ENCODE measurements at places on chromosomes 6 and 20.

DNA sequence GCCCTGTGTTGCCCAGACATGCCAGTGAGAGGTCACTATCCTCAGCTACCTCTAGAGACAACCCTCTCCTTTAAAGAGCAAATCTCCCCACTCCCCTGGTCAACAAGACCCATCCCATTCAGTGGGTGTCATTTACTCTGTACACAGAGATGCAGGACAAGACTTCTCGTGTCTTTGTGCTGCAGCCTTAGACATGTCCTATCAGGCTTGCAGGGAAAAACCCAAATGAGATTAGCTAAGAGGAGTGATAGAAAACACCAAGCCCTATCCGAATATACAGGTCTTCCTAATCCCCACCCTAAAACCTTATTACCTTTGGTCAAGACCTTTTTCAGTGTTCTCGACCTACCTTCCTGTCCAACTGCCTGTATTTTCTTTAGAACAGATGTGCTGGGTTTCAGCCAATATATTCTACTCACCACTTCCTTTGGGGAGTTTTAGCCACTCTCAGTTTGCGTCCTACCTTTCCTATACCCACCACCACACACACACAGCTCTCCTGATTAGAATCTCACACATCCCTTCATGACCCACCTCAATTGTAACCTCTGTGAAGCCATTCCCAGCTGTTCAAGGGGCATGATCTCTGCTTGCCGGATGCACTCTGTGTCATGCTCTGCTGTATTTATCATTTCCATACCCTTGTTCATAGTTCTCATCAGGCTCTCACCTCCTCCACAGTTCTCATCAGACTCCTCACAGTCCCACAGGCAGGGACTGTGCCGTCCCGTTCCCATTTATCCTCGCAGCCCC is 39.7 kb downstream of the TRAM2 start:
- peak; percentile 71 for DNase-seq

DNA sequence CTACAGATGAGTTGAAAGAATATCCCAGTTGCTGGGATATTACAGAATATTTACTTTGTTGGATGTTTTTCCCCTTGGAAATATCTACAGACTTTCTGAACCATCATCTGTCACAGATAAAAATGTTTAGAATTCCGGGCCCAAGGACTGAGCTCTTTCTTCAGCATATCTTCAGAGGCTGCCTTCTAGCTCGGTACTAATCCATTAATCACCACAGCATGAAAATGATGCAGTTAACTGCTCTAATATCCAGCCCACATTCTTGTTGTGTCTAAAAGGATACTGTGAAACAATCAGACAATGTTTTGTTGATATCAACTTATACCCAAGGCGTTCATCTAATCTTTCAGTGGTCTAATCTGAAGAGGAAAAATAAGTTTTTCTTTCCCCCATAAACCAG is 247.4 kb downstream of the TBC1D32 start:
- no peak for DNase-seq

GRCh38 chr6:101779051-101779844 is 385.7 kb downstream of the GRIK2 start:
- DNase-seq, result no peak

GRCh38 chr20:63745424-63745805 is 5.8 kb downstream of the SLC2A4RG start:
- no peak for DNase-seq

GRCh38 chr6:86529635-86530034 is 407.7 kb upstream of the HTR1E start:
- DNase-seq, result no peak

- DNase-seq, result no peak
Measured at GRCh38 chr6:87115402-87116135, 20.7 kb upstream of the CGA start.
